KBM-7 (cell line): ENCODE measurements at places on chromosomes 1 and 21.

GRCh38 chr1:150034336-150034735 lies 23.8 kb upstream of the OTUD7B start:
- DNase-seq = no peak

- no peak for DNase-seq
Observed at GRCh38 chr1:34213956-34214355, 37.2 kb downstream of the C1orf94 start.

DNA sequence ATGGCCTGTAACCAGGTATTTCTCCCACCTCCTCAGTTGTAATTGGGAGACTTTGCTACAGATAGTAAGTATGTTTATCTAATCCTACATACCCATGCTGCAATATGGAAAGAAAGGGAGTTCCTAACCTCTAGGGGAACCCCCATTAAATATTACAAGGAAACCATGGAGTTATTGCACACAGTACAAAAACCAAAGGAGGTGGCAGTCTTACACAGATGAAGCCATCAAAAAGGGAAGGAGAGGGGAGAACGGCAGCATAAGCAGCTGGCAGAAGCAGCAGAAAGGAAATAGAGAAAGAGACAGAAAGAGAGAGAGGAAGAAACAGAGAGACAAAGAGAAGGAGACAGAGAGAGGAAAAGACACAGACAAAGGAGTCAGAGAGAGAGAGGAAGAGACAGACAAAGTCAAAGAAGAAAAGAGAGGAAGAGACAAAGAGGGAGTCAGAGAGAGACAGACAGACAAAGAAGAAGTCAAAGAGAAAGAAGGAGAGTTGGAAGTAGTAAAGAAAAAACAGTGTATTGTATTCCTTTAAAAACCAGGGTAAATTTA lies 142.9 kb downstream of the FASLG start:
- no peak for DNase-seq

- no peak for DNase-seq
Observed at GRCh38 chr1:102886638-102887037, 221.7 kb downstream of the COL11A1 start.

- DNase-seq = peak; percentile 99
Observed at GRCh38 chr1:8525558-8526275, 207.8 kb downstream of the SLC45A1 start.

GRCh38 chr1:72227667-72228066 lies 54.7 kb downstream of the NEGR1 start:
- DNase-seq = no peak

DNA sequence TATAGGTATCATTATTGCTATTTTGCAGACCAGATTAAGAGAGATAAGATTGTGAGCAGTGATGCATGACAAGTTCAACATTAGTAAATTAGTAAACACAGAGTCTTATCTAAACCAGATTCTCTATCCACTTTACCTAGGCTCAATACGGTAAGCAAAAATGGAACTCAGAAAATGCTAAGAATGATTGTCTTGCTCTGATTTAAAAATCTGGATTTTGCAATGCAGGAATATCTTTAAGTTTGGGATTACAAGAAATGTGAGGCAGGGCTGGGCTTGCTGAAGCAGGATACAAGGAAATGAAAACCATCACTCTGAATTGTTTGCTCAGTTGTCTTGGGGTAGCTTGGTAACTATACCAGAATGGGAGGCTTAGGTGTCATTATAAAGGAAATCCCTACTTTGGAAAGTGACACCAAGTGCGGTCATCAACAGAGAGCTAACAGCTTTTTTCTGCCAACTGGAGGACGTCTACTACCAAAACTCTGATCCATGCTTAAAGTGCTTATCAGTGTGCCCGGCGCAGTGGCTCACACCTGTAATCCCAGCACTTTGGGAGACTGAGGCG lies 332.7 kb upstream of the RUNX1 start:
- no peak for DNase-seq

DNA sequence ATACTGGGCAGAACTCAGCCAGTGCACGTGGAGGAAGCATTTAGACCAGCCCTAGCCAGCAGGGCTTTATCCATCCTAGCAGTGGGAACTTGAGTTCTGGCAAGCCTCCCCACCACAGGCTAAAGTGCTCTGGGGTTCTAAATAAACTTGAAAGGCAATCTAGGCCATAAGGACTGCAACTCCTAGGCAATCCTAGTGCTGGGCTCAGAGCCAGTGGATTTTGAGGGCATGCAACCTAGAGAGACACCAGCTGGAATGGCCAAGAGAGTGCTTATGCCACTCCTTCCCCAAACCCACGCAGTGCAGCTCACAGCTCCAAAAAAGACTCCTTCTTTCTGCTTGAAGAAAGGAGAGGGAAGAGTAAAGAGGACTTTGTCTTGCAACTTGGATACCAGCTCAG lies 70.5 kb upstream of the APOBEC4 start:
- DNase-seq = no peak

DNA sequence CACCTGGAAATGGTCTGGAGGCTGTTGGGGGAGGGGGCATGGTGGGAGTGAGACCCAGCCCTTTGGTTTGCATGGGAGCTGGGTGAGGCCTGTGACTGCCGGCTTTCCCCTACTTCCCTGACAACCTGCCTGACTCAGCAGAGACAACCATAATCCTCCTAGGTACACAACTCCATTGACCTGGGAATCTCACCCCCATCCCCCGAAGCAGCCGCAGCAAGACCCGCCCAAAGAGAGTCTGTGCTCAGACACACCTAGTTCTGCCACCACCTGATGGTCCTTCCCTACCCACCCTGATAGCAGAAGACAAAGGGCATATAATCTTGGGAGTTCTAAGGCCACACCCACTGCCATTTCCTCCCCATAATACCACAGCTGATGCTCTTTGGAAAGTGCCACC lies 168.6 kb downstream of the GIPC2 start:
- no peak for DNase-seq

GRCh38 chr1:241533326-241534115 lies 1.3 kb downstream of the KMO start:
- DNase-seq = no peak
